ENCODE measurements at places on chromosomes 13 and 19.

DNA sequence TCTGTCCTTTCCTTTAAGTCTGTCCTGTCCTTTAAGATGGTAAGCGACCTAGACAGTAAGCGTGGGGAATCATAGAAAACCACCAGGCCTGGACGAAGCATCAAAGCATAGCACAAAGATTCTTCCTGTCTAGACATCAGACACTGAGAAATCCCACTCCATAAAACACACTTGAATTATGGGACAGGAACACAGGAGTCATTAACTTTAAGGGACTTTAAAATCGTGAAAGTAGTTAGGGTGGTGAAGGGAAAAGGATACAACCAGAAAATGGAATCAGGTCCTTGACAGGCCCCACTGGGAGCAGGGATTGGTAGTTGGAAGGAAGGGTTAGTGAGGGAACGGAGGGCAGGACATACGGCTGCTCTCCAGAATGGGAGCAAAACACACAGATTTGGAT lies 31.6 kb upstream of the C1QTNF9 start:
- no peak for DNase-seq
- H3K4me3 ChIP-seq: no peak overlapping the region
- no peaks in the 10 kb centered on the region for H3K27me3 ChIP-seq
- H3K27ac ChIP-seq: no peak overlapping the region
- no peaks in the 10 kb centered on the region for H3K4me1 ChIP-seq

- 0 out of 2 replicates have a peak, but pooled peaks cover 6% of the 10 kb centered on the region for H3K4me1 ChIP-seq
- peaks cover 80% of the 10 kb centered on the region for H3K36me3 ChIP-seq
- DNase-seq: no peak
- no peak overlapping the region for H3K4me3 ChIP-seq
- H3K27ac ChIP-seq: no peak overlapping the region
- H3K27me3 ChIP-seq: no peaks in the 10 kb centered on the region
Observed at GRCh38 chr19:1616396-1616795, 11.1 kb upstream of the UQCR11 start.

DNA sequence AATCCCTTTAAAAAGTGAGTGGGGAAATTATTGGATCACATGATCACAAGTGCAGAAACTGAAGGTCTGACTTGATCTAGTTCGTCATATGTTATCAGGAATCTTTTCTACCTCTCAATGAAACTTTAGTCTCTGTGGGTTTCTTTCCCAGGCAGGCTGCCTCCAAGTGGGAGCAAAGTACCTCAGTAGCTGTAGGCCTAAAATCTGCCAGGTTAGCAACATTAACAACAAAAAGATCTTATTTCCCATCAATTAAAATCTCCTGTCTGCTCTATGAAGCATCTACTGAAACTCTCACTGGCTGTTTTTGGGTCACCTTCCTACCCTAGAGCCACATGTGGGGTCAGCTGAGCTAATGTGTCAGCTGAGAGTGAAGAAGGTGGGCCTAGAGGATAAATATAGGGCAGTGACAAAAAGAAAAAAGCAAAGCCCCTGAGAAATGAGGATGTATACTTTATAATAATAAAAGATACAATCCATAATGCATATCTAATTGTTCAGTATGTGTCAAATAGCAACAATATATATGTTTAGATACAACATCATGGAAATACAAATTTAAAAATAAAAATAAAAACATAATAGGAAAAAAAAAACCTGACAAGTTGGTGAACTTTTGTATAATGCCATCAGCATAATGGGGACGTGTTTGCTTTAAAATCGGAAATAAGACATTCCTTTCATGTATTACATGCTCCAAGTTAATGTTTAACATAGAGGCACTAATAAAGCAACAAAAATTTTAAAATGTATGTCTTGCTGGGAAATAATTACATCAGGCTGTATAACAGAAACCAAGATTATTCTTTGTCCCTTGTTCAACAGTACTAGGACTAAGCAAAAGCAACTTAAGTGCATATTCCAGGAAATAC lies 141.1 kb downstream of the GPC5 start:
- H3K27me3 ChIP-seq: no peaks in the 10 kb centered on the region
- no peak overlapping the region for H3K27ac ChIP-seq
- H3K4me1 ChIP-seq: no peaks in the 10 kb centered on the region
- H3K36me3 ChIP-seq: no peaks in the 10 kb centered on the region
- no peak overlapping the region for H3K4me3 ChIP-seq

DNA sequence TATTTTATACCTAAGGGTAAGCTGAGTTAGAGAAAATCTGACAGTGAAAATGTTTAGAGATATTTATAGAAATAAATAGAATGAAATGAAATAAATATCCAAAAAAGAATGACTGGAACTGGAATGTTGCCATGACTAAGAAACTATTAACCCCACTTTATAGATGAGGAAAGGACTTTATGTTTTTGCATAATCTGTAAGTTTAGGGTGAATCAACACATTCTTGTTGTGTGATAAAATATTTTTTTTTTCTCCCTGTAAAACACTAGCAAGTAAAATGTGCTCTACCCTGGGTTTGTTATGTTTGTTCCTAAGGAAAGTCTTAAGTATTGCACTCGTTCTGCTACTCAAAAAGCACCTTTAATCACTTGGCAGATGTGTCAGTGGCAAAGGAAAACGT lies 83.8 kb upstream of the KL start:
- H3K27ac ChIP-seq: no peak overlapping the region
- no peaks in the 10 kb centered on the region for H3K4me1 ChIP-seq
- no peak for DNase-seq

DNA sequence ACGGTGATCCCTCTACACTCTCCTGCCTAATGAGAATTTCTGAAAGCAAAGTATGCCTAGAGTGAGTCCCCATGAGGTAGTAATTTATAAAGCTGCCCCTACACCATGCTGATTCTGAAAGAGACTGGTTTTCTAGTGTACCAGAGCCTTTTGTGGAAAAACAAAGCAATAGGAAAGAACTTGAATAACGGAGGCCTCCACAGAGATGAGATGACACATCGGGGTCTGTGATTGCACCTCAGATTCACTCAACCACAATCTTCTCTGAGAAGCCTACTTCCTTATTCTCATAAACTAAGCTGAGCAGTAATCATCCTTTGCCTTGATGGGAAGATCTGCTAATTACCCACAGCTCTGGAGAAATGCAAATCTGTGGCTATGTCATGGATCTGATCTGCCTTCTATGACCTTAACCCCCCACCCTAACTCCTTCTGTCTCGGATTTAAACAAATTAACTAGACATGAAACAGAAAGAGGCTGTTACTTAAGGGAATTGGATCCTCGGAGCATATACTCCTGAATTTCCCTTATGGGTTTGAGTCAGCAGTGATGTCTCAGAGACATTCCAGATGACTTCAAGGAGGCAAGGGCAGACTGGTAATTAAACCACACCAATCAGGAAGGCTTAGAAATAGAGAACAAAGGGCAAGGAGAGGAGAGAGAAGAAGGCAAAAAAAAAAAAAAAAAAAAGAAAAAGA lies 128.0 kb downstream of the DCT start:
- H3K36me3 ChIP-seq: no peaks in the 10 kb centered on the region
- H3K4me1 ChIP-seq: no peaks in the 10 kb centered on the region
- H3K27ac ChIP-seq: no peak overlapping the region
- H3K27me3 ChIP-seq: no peaks in the 10 kb centered on the region
- DNase-seq: no peak
- no peak overlapping the region for H3K4me3 ChIP-seq

DNA sequence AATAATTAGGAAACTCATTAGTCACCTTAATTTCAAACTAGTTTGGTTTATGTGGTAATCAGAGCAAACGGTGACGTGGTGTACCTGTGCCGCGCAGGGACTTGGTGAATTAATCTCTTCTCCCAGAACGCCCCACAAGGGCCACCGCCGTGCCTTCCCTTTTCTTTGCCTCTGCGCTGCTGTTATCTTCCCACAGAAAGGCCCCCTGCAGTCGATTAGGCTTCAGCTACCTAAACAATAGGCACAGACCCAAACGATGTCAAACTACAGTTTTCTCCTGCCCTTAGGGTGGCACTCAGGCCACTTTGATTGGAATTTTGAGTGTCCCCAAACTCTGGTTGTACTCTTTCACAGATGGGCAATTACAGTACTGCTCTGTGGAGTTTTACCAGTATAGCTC lies 115.5 kb downstream of the GGACT start:
- H3K4me3 ChIP-seq: no peak overlapping the region
- H3K27ac ChIP-seq: no peak overlapping the region
- peak; percentile 57 for DNase-seq
- H3K4me1 ChIP-seq: peaks cover 9% of the 10 kb centered on the region
- H3K36me3 ChIP-seq: no peaks in the 10 kb centered on the region

GRCh38 chr19:40800339-40800996 lies 1.5 kb downstream of the EGLN2 start:
- H3K36me3 ChIP-seq: peaks cover 3% of the 10 kb centered on the region
- H3K4me3 ChIP-seq: peak overlapping the region; percentile 99
- peaks cover 51% of the 10 kb centered on the region for H3K4me1 ChIP-seq
- no peak overlapping the region for H3K27ac ChIP-seq
- no peak for DNase-seq

DNA sequence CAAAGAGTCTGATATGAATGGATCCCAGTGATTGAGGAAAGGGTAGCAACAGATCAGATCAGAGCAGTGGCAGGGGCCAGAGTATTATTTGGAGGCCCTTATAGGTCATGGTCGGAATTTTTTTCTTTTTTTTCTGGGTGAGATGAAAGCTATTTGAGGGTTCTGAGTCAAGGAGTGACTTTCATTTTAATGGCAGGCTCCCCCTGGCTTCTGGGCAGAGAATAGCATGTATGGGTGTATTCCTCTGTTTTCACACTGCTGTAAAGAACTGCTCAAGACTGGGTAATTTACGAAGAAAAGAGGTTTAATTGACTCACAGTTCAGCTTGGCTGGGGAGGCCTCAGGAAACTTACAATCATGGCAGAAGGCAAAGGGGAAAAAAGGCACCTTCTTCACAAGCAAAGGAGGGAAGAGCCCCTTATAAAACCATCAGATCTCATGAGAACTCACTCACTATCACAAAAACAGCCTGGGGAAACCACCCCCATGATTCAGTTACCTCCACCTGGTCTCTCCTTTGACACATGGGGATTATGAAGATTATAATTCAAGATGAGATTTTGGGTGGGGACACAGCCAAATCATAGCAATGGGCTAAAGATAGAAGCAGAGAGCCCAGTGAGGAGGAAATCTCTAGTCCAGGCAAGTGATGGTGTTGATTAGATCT lies 3.0 kb upstream of the SLC6A16 start:
- H3K4me3 ChIP-seq: no peak overlapping the region
- no peak for DNase-seq
- no peaks in the 10 kb centered on the region for H3K27me3 ChIP-seq
- no peaks in the 10 kb centered on the region for H3K4me1 ChIP-seq
- no peaks in the 10 kb centered on the region for H3K36me3 ChIP-seq

DNA sequence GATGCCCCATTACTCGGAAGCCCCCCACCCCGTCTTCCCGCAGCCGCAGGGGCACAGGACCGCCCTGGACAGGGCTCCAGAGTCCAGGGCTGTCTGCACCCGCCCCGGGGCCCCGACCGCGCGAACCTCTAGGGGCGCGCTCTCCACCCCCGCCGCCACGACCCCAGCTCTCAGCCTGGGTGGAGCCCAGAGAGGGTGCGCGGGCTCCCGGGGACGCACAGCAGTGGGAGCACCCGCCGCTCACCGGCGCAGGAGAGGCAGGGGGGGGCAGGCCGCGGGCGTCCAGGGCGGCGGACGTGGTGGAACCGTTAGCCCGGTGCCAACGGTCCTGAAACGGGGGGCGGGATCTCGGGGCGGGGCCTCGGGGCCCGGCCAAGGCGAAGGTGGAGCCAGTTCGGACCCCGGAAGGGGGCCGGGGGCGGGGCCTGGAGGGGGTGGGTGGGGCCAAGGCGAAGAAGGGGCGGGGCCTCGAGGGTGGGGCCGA lies at the start of gene ATP8B3:
ATP8B3 (minus strand) TSS at position 335 of the 484 bp plus-strand sequence. CDS start 540 bp downstream, outside the sequence.
- H3K36me3 ChIP-seq: peaks cover 4% of the 10 kb centered on the region
- no peaks in the 10 kb centered on the region for H3K27me3 ChIP-seq
- no peak for DNase-seq

All from H1 (cell line).